ENCODE measurements at places on chromosomes 2 and 18.
A peak's percentile ranks its signal among the peaks of the same experiment; 100 is the strongest.

DNA sequence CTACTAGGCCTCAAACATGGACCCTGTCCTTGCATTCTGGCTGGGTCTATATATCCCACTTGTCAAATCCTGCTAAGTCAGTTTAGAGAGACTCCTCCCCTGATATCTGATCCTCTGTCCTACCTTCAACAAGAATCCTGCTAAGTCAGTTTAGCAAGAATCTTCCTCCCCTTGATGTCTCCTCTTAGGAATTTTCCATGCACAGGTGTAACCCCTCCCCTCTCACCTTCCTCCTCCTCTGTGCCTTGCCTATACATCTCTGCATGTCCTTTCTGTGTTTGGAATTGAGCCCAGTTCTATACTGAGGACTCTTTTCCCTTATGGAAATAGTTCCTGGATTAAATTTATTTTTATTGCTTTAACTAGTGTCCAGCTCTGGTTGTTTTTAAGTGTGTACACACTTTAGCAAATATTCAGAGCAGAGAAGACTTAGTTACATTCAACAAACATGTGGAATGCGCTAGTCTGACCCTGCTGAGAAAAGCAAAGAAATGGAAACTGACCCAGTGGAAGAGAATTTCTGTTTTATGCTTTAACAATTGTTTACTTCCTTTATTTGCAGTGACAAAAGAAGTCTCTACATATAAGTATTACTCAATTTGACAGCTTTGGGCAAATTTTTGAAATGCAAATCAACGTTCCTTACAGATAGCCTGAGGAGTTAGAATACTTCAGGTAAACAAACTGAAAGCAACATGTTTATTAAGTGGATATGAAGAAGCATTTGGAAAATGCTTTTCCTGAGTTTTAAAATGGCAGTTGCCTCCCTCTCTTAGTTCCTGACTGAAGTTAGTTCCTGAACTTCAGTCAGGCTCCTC, 80.6 kb downstream of the RIT2 start:
- H3K4me1 ChIP-seq: no peaks in the 10 kb centered on the region
- H3K36me3 ChIP-seq: no peaks in the 10 kb centered on the region
- H3K27ac ChIP-seq: no peak overlapping the region

DNA sequence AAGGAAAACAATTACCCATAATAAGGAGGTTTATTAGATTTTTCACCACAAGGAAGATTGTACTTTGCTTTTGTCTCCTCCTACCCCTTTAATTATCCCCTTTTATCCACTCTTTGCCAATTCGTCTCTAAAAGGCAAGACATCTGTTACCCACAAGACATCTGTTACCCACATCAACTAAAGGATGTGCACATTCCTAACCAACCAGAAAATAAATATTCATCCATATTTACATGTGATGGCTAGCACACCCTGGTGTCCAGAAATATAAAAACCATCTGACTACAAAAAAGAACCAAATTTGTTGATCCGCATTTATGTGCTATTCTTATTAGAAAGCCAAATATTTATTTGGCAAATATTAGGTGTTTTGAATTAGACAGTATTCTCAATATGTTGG, 35.7 kb downstream of the ACVR1C start:
- H3K4me3 ChIP-seq: no peak overlapping the region
- no peak overlapping the region for H3K27ac ChIP-seq
- H3K27me3 ChIP-seq: no peaks in the 10 kb centered on the region

- H3K4me1 ChIP-seq: peaks cover 17% of the 10 kb centered on the region
- H3K36me3 ChIP-seq: no peaks in the 10 kb centered on the region
- no peaks in the 10 kb centered on the region for H3K27me3 ChIP-seq
- H3K4me3 ChIP-seq: no peak overlapping the region
- peak overlapping the region; percentile 67 for H3K27ac ChIP-seq
- DNase-seq: no peak
Measured at GRCh38 chr18:21331065-21331464, 89.0 kb downstream of the GREB1L start.

- no peak overlapping the region for H3K4me3 ChIP-seq
- no peaks in the 10 kb centered on the region for H3K27me3 ChIP-seq
- H3K36me3 ChIP-seq: peaks cover 2% of the 10 kb centered on the region
- H3K27ac ChIP-seq: no peak overlapping the region
Measured at GRCh38 chr2:209469481-209469880, 45.6 kb downstream of the MAP2 start.

GRCh38 chr2:43144263-43144662, 82.1 kb downstream of the ZFP36L2 start:
- no peaks in the 10 kb centered on the region for H3K36me3 ChIP-seq
- H3K4me3 ChIP-seq: no peak overlapping the region
- H3K4me1 ChIP-seq: peaks cover 8% of the 10 kb centered on the region
- no peak overlapping the region for H3K27ac ChIP-seq
- no peak for DNase-seq
- H3K27me3 ChIP-seq: no peaks in the 10 kb centered on the region

GRCh38 chr2:235545339-235546150, 51.7 kb downstream of the AGAP1 start:
- H3K4me1 ChIP-seq: no peaks in the 10 kb centered on the region
- no peak overlapping the region for H3K4me3 ChIP-seq
- no peaks in the 10 kb centered on the region for H3K36me3 ChIP-seq
- H3K27me3 ChIP-seq: no peaks in the 10 kb centered on the region

GRCh38 chr18:79856119-79857007, 58.6 kb downstream of the KCNG2 start:
- H3K27me3 ChIP-seq: peaks cover 6% of the 10 kb centered on the region
- H3K4me3 ChIP-seq: no peak overlapping the region
- H3K4me1 ChIP-seq: peaks cover 5% of the 10 kb centered on the region
- peak; percentile 46 for DNase-seq

- no peaks in the 10 kb centered on the region for H3K4me1 ChIP-seq
- DNase-seq: no peak
- no peak overlapping the region for H3K27ac ChIP-seq
Measured at GRCh38 chr2:60149176-60149575, 404.3 kb downstream of the BCL11A start.

- H3K4me1 ChIP-seq: peaks cover 3% of the 10 kb centered on the region
- no peaks in the 10 kb centered on the region for H3K36me3 ChIP-seq
- no peaks in the 10 kb centered on the region for H3K27me3 ChIP-seq
- H3K4me3 ChIP-seq: no peak overlapping the region
- DNase-seq: no peak
Measured at GRCh38 chr2:196959281-196959680, 32.8 kb upstream of the PGAP1 start.

- H3K27ac ChIP-seq: no peak overlapping the region
- peaks cover 3% of the 10 kb centered on the region for H3K4me1 ChIP-seq
- DNase-seq: no peak
- no peak overlapping the region for H3K4me3 ChIP-seq
- H3K36me3 ChIP-seq: no peaks in the 10 kb centered on the region
- H3K27me3 ChIP-seq: no peaks in the 10 kb centered on the region
Measured at GRCh38 chr2:150166313-150167051, 321.0 kb downstream of the RND3 start.

DNA sequence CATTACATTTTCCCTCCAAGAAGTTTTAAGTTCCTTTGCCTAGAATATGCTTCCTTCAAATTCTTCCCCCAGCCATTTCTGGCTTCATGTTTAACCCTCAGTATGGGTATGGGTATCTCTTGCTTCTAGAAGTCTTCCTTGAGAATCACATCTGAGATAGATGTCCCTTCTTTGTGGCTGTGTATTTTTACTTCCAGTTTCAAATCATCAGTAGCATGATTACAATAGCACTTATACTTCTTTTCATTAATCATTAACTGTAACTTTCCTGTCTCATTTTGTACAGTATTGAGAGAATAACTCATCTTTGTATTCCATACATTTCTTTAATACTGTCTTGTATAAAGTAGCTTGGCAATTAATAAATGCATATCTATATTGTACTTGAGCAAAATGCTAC, 17.3 kb upstream of the PDE1A start:
- no peak overlapping the region for H3K27ac ChIP-seq
- no peaks in the 10 kb centered on the region for H3K27me3 ChIP-seq
- DNase-seq: no peak
- H3K4me3 ChIP-seq: no peak overlapping the region
- H3K4me1 ChIP-seq: no peaks in the 10 kb centered on the region

GRCh38 chr2:121754851-121755236, 607 bp upstream of the TSN start:
- H3K27me3 ChIP-seq: no peaks in the 10 kb centered on the region
- no peaks in the 10 kb centered on the region for H3K4me1 ChIP-seq
- peaks cover 2% of the 10 kb centered on the region for H3K36me3 ChIP-seq
- DNase-seq: no peak

DNA sequence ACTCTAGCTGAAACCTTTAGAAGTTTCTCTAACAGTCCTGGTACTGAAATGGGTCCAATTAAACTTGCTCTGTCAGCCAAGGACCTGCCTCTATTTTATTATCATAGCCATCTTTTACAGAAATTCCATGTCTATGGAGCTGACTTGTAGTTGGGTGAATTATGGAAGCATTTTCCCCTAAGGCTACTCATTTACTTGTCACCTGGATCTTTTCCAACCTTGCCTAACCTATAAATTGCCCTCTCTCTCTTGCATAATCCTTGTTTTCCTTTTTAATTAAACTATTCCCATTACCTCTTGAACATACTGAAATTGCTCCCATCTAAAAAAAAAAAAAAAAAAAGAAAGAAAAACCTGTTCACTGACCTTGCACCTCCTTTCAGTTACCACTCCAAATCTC, 74.6 kb upstream of the DOK6 start:
- H3K27ac ChIP-seq: no peak overlapping the region
- H3K36me3 ChIP-seq: no peaks in the 10 kb centered on the region
- no peak for DNase-seq

DNA sequence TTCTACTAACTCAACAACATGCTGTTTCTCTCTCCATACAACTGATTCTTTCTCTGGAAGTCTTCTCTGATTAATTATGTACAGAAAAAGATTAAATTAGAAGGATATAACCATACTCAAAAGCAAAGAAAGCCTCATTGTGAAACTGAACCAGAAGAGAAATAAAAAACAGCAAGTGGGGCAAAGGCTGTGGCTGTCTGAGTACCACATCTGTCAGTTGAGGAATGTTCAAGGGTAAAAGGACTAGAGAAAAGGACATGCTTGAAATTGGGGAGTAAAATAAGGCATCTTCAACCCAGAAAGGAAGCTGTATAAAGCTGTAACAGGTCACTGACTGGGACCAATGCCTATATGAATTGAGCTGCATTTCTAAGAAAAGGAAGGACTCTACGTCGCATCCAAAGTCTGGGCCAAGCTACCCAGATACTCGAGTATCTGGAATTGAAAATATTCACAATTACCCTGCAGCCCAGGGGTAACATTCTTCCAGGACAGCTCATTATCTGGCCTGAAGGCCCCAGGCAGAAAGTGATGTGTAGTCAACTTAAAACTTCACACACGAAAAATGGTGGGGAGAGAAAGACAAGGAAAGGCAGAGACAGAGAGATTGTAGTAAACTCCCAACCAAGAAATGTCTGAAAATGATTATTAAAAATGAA, 356.0 kb upstream of the GALNT5 start:
- H3K27ac ChIP-seq: no peak overlapping the region
- no peaks in the 10 kb centered on the region for H3K27me3 ChIP-seq
- H3K4me1 ChIP-seq: no peaks in the 10 kb centered on the region
- H3K4me3 ChIP-seq: no peak overlapping the region
- DNase-seq: no peak

- no peak for DNase-seq
- no peaks in the 10 kb centered on the region for H3K4me1 ChIP-seq
- no peak overlapping the region for H3K27ac ChIP-seq
- H3K27me3 ChIP-seq: no peaks in the 10 kb centered on the region
- H3K4me3 ChIP-seq: no peak overlapping the region
- H3K36me3 ChIP-seq: no peaks in the 10 kb centered on the region
Measured at GRCh38 chr2:225378984-225379383, 20.5 kb upstream of the NYAP2 start.

GRCh38 chr2:235827585-235827992, 333.7 kb downstream of the AGAP1 start:
- H3K4me3 ChIP-seq: no peak overlapping the region
- DNase-seq: no peak
- H3K36me3 ChIP-seq: peaks cover 79% of the 10 kb centered on the region
- no peaks in the 10 kb centered on the region for H3K4me1 ChIP-seq
- no peak overlapping the region for H3K27ac ChIP-seq

DNA sequence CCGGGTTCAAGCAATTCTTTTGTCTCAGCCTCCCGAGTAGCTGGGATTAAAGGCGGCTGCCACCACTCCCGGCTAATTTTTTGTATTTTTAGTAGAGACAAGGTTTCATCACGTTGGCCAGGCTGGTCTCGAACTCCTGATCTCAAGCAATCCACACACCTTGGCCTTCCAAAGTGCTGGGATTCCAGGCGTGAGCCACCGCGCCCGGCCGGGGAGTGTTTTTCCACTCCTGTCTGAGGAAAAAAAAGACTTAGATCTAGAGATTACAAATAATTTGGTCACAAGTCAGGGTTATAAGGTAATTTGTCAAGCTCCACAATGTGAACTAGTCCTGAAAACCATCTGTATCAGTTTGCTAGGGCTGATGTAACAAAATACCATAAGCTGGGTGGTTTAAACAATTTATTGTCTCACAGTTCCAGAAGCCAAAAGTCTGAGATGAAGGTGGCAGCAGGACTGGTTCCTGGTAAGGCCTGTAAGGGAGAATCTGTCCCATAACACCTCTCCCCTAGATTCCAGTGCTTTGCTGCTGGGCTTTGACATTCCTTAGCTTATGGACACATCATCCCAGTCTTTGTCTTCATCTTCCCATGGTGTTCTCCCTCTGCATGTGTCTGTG, 40.7 kb upstream of the SP3 start:
- no peak overlapping the region for H3K27ac ChIP-seq
- no peaks in the 10 kb centered on the region for H3K27me3 ChIP-seq
- no peak for DNase-seq
- H3K4me3 ChIP-seq: no peak overlapping the region
- H3K4me1 ChIP-seq: peaks cover 4% of the 10 kb centered on the region

GRCh38 chr2:95206096-95206495, 1.2 kb upstream of the ZNF892 start:
- no peaks in the 10 kb centered on the region for H3K27me3 ChIP-seq
- peaks cover 3% of the 10 kb centered on the region for H3K4me1 ChIP-seq
- H3K4me3 ChIP-seq: peak overlapping the region; percentile 59
- DNase-seq: no peak
- peaks cover 9% of the 10 kb centered on the region for H3K36me3 ChIP-seq
- no peak overlapping the region for H3K27ac ChIP-seq

DNA sequence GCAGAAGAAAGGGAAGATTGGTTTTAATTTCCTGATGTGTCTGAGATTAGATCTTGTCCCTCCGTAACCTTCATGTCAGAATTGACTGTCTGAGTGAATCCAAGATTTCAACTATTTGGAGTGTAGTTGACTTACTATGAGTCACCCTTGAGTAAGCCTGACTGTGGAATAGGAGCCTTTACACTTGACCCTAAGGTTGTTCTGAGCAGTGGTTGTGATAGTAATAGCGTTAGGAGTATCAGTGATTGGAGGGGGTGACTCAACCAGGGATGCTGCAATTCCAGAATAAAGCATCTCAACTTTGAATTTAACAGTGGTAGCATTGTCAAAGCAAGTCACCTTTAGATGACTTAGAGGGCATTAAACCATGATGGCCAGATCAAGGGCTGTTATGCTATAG, 979.5 kb upstream of the FAM98A start:
- DNase-seq: no peak
- no peaks in the 10 kb centered on the region for H3K36me3 ChIP-seq
- H3K27me3 ChIP-seq: no peaks in the 10 kb centered on the region
- H3K27ac ChIP-seq: no peak overlapping the region
- no peaks in the 10 kb centered on the region for H3K4me1 ChIP-seq
- no peak overlapping the region for H3K4me3 ChIP-seq

- peaks cover 2% of the 10 kb centered on the region for H3K4me1 ChIP-seq
- DNase-seq: no peak
- H3K4me3 ChIP-seq: no peak overlapping the region
- no peaks in the 10 kb centered on the region for H3K27me3 ChIP-seq
- H3K27ac ChIP-seq: no peak overlapping the region
Measured at GRCh38 chr2:86308984-86309695, 28.3 kb downstream of the REEP1 start.

Data from neuronal stem cell (in vitro differentiated cells).